ENCODE measurements at places on chromosomes 12 and 14.

- DNase-seq = no peak
These were observed 123.8 kb downstream of the GRIP1 start for GRCh38 chr12:66555113-66555512.

GRCh38 chr12:31234955-31235867 is 90.7 kb downstream of the SINHCAF start:
- DNase-seq = peak; percentile 38

GRCh38 chr14:50010752-50011151 is 105.6 kb downstream of the VCPKMT start:
- DNase-seq = no peak

DNA sequence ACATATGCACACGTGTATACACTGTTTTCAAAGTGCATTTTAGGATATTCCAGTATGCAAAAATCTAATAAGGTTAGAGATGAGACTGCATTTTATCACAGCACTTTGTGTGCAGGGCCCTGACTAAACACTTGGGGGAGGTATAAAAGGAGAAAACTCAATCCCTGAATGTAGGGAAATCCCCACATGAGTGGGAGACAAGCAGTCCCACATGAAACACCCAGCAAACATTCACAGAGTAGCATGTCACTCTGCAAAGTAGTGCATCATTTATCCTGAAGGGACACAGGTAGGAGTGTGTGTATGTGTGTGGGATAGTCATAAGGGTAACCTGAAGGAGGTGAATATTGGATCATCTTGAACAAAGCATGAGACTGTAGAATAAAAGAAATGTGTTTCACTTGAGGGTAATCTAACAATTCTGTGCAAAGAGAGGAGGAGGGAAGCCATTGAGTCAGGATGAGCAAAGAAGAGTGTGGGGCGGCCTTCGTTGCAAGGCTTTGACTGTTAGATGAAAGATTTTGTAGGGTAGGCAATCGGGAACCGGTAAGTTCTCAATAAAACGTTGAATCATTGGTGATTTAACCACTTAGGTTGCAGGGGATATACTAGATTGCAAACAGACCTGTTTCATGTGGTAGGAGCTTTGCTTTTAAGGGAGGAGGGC is 2.9 kb downstream of the PRPF40B start:
- no peak for DNase-seq

- no peak for DNase-seq
These were observed 26.2 kb downstream of the SUSD6 start for GRCh38 chr14:69637503-69638031.

- DNase-seq = no peak
These were observed 357.1 kb upstream of the MGAT4C start for GRCh38 chr12:86613311-86613710.

DNA sequence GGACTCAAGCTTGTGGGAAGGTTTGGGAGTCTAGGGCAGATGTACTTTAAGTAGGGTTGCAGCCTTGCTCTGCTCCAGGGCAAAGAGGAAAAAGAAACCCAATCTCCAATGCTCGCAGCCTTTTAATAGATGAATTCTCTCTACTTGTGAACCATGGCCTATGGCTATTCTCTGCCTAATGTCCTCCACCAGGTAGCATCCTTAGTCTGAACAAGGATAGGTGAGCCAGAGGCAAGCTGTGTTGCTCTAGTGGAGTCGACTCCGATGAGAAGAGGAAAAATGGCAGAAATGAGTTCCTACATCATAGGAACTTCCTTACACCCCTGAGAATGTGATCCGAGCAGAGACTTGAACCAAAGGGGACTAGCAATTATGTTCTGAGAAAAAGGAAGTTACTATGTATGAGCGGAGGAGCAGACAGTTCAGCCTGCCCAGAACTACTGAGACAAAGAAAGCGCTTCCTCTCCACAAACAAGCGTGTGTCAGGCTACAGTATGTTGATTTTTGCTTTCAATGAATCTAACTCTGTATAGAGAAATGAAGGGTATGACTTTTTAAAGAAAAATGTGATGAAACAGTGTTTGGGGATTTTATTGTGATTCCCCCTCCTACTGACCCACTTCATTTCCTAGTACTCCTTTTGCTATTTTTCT is 153.6 kb upstream of the ARID2 start:
- no peak for DNase-seq

- no peak for DNase-seq
These were observed 299.8 kb downstream of the NRXN3 start for GRCh38 chr14:78469947-78470346.

DNA sequence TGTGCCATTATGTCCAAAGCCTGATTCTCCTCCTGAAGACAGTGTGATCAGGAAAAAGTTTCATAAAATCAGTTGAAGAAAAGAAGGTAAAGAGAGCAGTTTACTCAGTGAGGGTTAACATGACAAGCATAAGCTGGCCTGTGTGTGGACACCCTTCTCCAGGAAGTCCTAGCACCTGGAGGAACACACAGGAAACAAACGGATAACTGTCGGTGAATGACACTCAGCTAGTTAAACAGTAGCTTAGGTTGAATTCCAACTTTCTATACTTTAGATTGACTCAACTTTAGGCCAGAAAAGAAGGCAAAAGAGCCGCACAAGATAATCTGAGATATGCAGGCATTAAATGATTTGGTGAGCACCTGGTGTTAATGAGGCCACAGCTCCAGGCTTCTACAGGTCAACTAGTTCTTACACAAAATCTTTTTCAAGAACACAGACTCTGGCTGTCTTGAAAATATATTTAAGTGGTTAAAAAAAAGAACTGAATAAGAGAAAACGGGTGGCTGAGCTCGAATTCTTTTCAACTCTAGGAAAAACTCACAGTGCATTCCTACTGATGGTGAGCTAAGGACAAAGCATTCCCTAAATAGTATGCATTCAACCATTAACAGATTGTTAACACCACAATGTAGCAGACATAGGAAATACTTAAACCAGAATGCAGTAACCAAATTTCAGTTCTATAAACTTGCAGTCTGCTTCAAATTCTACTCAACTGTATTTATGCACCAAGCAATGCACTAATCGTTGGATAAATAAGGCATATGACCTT is 56.9 kb upstream of the TSPAN8 start:
- no peak for DNase-seq

GRCh38 chr12:122226366-122227125 is 694 bp upstream of the DIABLO start:
- no peak for DNase-seq

- DNase-seq = no peak
These were observed 9.3 kb downstream of the STAC3 start for GRCh38 chr12:57241402-57242310.

- DNase-seq = no peak
These were observed 76.8 kb downstream of the NUMB start for GRCh38 chr14:73381380-73382013.

GRCh38 chr12:43038991-43039390 is 449.4 kb upstream of the PRICKLE1 start:
- DNase-seq = no peak

GRCh38 chr12:119781804-119782203 is 95.3 kb downstream of the CIT start:
- no peak for DNase-seq

DNA sequence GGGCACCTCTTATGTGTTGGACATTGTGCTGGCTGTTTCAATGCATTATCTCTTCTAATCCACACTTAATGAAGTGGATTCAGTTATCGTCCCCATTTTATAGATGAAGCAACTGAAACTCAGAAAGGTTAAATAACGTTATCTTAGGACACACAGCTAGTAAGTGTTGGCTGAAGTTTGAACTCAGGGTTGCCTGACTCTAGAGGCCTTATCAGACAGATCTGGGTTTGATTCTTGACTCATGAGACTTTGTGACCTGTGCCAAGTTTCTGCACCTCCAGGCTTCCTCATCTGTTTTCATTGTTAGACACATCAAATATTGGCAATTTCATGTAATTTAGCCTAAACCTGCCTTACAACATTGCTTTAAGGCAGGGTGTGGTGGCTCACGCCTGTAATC is 18.2 kb upstream of the IRF2BPL start:
- peak; percentile 40 for DNase-seq

- peak; percentile 25 for DNase-seq
These were observed 32.8 kb downstream of the YEATS4 start for GRCh38 chr12:69392179-69392928.

- no peak for DNase-seq
These were observed 51.7 kb downstream of the MGST1 start for GRCh38 chr12:16399101-16399500.

DNA sequence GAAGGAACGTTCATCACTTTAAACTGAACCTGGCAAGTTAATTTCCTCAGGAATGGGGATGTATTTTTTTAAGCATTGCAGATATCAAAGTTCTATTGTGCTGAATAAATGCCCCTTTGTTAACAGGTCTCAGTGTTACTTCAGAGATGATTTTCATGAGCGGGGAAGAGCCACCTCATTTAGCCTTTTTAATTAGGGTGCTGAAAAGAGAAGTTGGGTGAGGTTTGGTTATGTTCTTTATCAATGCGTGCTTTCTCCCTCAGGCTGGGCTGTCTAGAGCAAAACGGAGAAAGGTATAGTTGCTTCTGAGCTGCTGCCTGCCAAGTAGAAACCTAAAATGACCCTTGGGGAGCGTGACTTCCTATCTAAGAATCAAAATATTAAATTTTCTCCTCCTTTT is 8.0 kb upstream of the HIP1R start:
- DNase-seq = no peak

All from HFFc6 (cell line).